IMR-90 (cell line): ENCODE measurements at places on chromosomes 12 and 14. TPM values are rescaled to one million over a fixed set of nuclear protein-coding genes. Genes with fewer than 3 reads are reported as not detected.

- peak overlapping the region; percentile 32; the same call in 1 of the 2 replicates for H3K27ac ChIP-seq
- peaks cover 11% of the 10 kb centered on the region for H3K4me1 ChIP-seq
- peak; percentile 25 for DNase-seq
Observed at GRCh38 chr12:58502226-58502625, 418.1 kb downstream of the LRIG3 start.

GRCh38 chr14:93748208-93749075, 39.8 kb downstream of the PRIMA1 start:
- no peaks in the 10 kb centered on the region for H3K27me3 ChIP-seq
- H3K4me3 ChIP-seq: no peak overlapping the region
- H3K27ac ChIP-seq: no peak overlapping the region
- H3K36me3 ChIP-seq: no peaks in the 10 kb centered on the region
- H3K4me1 ChIP-seq: no peaks in the 10 kb centered on the region

DNA sequence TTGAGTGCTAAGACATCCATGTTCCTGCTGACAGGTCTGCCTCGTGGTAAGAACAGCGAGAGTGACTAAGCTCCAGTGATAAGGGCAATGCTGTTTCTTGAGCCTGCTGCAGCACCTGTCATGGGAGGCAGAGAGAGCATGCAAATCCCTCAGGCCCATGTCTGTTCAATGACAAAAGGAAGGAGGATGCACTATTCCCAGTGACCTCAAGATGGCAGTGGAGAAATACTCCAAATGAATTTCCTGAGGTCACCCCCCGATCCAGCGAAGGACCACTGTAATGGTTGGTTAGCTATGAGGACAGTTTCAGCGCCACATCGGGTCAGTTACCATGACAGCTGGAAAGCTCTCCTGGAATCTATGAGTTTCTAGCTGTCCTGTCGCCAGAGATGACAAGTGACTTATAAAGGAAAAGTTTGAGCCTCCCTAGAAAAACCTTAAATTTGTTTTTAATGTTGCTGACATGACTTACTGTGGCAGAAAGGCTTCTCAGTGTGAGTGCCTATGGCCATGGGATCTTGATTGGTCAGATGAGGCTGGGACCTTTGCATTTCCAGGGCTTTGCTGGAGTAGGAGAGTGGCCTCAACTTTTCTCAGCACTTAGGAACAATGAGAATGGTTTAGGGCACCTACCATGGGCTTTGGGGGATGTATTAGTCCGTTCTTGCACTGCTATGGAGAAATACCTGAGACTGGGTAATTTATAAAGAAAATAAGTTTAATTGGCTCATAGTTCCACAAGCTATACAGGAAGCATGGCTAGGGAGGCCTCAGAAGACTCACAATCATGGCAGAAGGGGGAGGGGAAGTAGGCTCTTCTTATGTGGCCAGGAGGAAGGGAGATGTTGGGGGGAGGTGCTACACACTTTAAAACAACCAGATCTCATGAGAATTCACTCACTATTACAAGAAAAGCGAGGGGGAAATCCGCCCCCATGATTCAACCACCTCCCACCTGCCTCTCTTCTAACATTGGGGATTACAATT, 88.0 kb upstream of the TMEM260 start:
- peak overlapping the region; percentile 9; the same call in 1 of the 2 replicates for H3K4me3 ChIP-seq
- H3K4me1 ChIP-seq: no peaks in the 10 kb centered on the region
- no peak overlapping the region for H3K27ac ChIP-seq
- H3K36me3 ChIP-seq: no peaks in the 10 kb centered on the region
- peaks cover 5% of the 10 kb centered on the region for H3K27me3 ChIP-seq
- DNase-seq: peak; percentile 49

GRCh38 chr12:102512523-102512922, 32.2 kb upstream of the IGF1 start:
- no peak overlapping the region for H3K4me3 ChIP-seq
- H3K27me3 ChIP-seq: no peaks in the 10 kb centered on the region
- H3K36me3 ChIP-seq: no peaks in the 10 kb centered on the region
- no peak for DNase-seq
- H3K27ac ChIP-seq: no peak overlapping the region

Gene CCDC197
- not detected in 2 replicates for polyA plus RNA-seq

- H3K36me3 ChIP-seq: no peaks in the 10 kb centered on the region
- no peak overlapping the region for H3K27ac ChIP-seq
- H3K27me3 ChIP-seq: no peaks in the 10 kb centered on the region
Observed at GRCh38 chr12:20011200-20011599, 357.1 kb upstream of the PDE3A start.

DNA sequence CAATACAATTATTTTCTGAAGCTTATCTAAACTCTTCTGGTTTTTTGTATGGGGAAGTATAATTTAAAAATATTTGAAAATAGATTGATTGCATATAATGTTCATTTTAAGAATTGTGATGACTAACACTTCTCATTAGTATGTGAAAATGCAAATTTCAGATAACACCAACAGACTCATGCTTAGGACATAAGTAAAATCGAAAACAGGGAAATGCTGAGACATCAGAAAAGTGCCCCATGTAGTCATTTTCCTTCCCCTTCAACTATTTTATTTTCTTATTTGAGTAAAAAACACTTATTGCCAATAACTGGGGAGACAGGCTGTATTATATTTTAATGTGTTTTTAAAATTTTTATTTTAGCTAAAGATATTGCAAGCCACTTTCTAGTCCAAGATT, 814.7 kb downstream of the GALC start:
- no peaks in the 10 kb centered on the region for H3K27me3 ChIP-seq
- no peak for DNase-seq
- no peak overlapping the region for H3K27ac ChIP-seq
- no peaks in the 10 kb centered on the region for H3K36me3 ChIP-seq

- no peaks in the 10 kb centered on the region for H3K4me1 ChIP-seq
- no peak for DNase-seq
- H3K27ac ChIP-seq: no peak overlapping the region
- no peak overlapping the region for H3K4me3 ChIP-seq
- peaks cover 13% of the 10 kb centered on the region for H3K27me3 ChIP-seq
Observed at GRCh38 chr12:40693207-40693821, 1.1 kb downstream of the CNTN1 start.

- peaks cover 55% of the 10 kb centered on the region for H3K36me3 ChIP-seq
- H3K4me1 ChIP-seq: peaks cover 18% of the 10 kb centered on the region
- H3K27ac ChIP-seq: no peak overlapping the region
- no peak for DNase-seq
- H3K27me3 ChIP-seq: no peaks in the 10 kb centered on the region
- H3K4me3 ChIP-seq: no peak overlapping the region
Observed at GRCh38 chr12:122867691-122868461, 28.0 kb downstream of the VPS37B start.

Gene CLEC12A
- not detected in 2 replicates for polyA plus RNA-seq

- no peaks in the 10 kb centered on the region for H3K27me3 ChIP-seq
- no peak for DNase-seq
- H3K36me3 ChIP-seq: peaks cover 6% of the 10 kb centered on the region
- no peak overlapping the region for H3K27ac ChIP-seq
- no peak overlapping the region for H3K4me3 ChIP-seq
Observed at GRCh38 chr12:89610366-89610765, 84.5 kb upstream of the POC1B start.

- H3K27me3 ChIP-seq: no peaks in the 10 kb centered on the region
- peaks cover 8% of the 10 kb centered on the region for H3K4me1 ChIP-seq
Observed at GRCh38 chr14:68442828-68443629, 349.8 kb downstream of the ZFP36L1 start.

DNA sequence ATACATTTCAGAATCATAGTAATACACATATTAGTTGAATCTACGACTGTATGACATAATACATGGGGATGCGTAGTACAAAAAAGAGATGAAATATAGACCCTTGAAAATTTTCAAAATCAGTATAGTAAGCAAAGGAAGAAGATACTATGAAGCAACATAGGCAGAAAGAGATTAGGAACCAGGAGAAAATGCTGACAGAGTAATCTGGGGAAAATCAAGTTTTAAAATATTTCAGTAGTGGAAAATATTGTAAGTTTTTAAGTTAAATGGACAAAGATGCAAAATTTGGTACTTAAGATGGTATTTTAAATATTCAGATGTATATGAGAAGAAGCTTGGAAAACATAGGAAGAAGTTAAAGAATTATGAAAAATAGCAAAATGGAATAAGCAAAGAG, 915.6 kb upstream of the LRFN5 start:
- no peaks in the 10 kb centered on the region for H3K4me1 ChIP-seq
- H3K36me3 ChIP-seq: no peaks in the 10 kb centered on the region
- no peak for DNase-seq
- H3K27ac ChIP-seq: no peak overlapping the region
- no peaks in the 10 kb centered on the region for H3K27me3 ChIP-seq

Gene CLBA1
- 5.2 and 6.2 TPM in 2 replicates for polyA plus RNA-seq

DNA sequence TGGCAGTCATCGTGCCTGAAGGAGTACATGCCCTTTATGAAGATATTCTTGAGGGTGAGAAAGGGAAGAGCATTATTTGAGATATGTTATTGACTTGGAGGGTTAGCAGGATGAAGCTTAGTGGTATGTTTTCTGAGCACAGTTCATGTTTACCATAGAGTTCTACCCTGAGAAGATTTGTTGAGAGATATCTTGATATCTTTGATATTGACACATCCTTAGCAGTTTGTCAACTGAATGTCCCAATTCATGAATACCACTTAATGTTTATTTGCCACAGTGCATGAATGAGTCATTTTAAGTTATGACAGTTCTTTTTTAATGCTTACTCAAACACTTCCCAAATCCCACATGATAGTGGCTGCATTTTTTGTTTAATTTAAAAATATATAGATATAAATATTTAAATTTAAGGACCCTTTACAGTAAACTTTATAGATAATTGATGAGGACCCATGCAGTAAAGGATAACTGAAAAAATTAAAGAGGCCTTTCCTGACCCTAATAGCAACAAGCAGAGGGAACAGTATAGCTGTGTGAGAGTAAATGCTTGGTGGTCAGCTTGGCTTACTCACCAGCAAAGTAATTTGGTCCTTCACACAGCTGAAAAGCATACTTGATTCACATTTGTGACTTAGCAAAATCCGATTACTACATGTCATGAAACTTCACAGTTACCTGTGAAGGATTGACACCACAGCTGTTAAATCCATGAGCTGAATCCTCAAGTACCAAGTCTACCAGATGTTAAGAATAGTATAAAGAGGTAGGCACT, 25.8 kb downstream of the SLC39A9 start:
- DNase-seq: peak; percentile 51
- H3K36me3 ChIP-seq: peaks cover 12% of the 10 kb centered on the region
- H3K4me3 ChIP-seq: no peak overlapping the region
- no peaks in the 10 kb centered on the region for H3K27me3 ChIP-seq

Gene COQ6
- polyA plus RNA-seq: 25.7 and 28.6 TPM in 2 replicates

Gene TCL1B
- not detected in 2 replicates for polyA plus RNA-seq

Gene DLK1
- 0.07 TPM in 1 of 2 replicates, not detected in the other for polyA plus RNA-seq

GRCh38 chr14:96584199-96584906, 82.2 kb downstream of the PAPOLA start:
- H3K27ac ChIP-seq: no peak overlapping the region
- H3K36me3 ChIP-seq: no peaks in the 10 kb centered on the region
- no peak for DNase-seq
- H3K27me3 ChIP-seq: peaks cover 58% of the 10 kb centered on the region
- H3K4me1 ChIP-seq: no peaks in the 10 kb centered on the region

DNA sequence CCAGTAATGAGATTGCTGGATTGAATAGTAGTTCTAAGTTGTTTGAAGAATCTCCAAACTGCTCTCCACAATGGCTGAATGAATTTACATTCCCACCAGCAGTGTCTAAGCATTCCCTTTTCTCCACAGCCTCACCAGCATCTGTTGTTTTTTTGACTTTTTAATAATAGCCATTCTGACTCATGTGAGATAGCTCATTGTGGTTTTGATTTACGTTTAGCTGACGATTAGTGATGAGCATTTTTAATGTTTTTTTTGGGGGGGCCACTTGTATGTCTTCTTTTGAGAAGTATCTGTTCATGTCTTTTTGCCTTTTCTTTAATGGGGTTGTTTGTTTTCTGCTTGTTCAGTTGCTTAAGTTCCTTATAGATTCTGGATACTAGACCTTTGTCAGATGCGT, 8.1 kb upstream of the SLC15A5 start:
- no peaks in the 10 kb centered on the region for H3K27me3 ChIP-seq
- H3K4me1 ChIP-seq: no peaks in the 10 kb centered on the region
- H3K4me3 ChIP-seq: no peak overlapping the region
- no peak for DNase-seq
- no peak overlapping the region for H3K27ac ChIP-seq

DNA sequence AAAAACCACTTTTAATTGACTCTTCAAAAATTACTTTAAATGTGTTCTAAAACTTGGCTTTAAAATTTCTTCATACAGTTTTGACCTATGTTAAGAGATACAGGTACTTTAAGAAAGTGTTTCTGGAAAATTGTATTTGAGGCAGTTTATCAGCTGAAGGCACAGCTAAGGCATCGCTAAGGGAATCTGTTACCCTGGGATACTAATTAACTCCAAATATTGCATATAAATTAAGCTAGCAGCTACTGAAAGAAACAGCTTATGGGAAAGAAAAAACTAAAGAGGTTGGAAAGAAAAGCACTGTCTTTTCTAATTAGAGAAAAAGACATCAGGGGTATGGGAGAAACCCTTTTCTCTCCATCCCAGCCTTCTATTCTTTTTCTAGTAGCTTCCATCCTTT, 134.1 kb upstream of the SLC35F4 start:
- H3K4me3 ChIP-seq: no peak overlapping the region
- H3K36me3 ChIP-seq: no peaks in the 10 kb centered on the region
- H3K27me3 ChIP-seq: no peaks in the 10 kb centered on the region
- no peak for DNase-seq
- no peaks in the 10 kb centered on the region for H3K4me1 ChIP-seq
- no peak overlapping the region for H3K27ac ChIP-seq

- H3K36me3 ChIP-seq: no peaks in the 10 kb centered on the region
- no peak overlapping the region for H3K27ac ChIP-seq
- H3K4me1 ChIP-seq: peaks cover 22% of the 10 kb centered on the region
- no peak overlapping the region for H3K4me3 ChIP-seq
Observed at GRCh38 chr14:61191733-61192132, 89.4 kb downstream of the TMEM30B start.

GRCh38 chr12:25585021-25585523, 32.0 kb upstream of the LMNTD1 start:
- H3K4me1 ChIP-seq: peaks cover under 1% of the 10 kb centered on the region; the same call in 1 of the 2 replicates
- H3K36me3 ChIP-seq: no peaks in the 10 kb centered on the region
- no peaks in the 10 kb centered on the region for H3K27me3 ChIP-seq
- peak; percentile 17 for DNase-seq
- H3K27ac ChIP-seq: no peak overlapping the region

Gene EML1
- polyA plus RNA-seq: 11.6 and 14.0 TPM in 2 replicates

- H3K36me3 ChIP-seq: no peaks in the 10 kb centered on the region
- no peak overlapping the region for H3K4me3 ChIP-seq
- DNase-seq: no peak
- no peaks in the 10 kb centered on the region for H3K27me3 ChIP-seq
- H3K4me1 ChIP-seq: no peaks in the 10 kb centered on the region
Observed at GRCh38 chr14:105838107-105838506, 311.7 kb downstream of the TMEM121 start.

DNA sequence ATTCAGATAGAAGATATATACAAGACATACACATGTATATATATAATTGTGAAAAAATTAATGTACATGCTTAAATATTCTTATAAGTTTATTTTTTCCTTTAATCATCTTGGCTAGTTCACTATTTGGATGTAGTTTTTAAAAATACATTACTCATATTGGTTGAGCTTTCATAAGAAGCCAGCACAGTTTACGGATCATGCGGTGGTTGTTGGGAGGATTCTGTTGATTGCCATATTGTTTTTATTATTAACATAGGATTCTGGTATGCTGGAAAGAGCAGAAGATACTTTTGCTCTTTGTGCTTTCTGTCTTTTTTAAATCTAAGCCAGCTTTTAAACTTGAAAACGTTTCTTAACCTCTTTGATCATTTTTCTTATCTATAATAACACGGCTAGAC, 163.4 kb downstream of the OTOGL start:
- DNase-seq: no peak
- peaks cover 2% of the 10 kb centered on the region for H3K4me1 ChIP-seq
- no peak overlapping the region for H3K4me3 ChIP-seq
- no peaks in the 10 kb centered on the region for H3K27me3 ChIP-seq
- no peaks in the 10 kb centered on the region for H3K36me3 ChIP-seq
